ENCODE measurements at places on chromosomes 5 and 9.

DNA sequence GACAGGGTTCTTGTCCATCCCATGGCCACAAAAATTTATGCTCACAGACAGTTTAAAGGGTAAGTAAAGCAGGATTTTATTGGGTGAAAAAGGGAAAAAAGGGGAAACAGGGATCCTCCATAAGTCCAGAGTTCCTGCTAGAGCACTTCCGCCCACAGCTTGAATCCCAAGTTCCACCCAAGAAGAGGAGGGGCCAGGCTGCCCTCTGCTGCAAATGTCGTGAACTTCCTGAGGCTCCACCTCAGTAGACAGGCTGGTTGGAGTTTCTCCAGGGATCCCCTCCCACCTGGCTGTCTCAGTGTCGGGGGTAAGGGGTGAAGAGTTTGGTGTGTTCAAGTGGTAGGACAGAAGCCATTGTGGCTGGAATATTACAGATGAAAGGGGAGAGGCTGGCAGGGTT, 275.0 kb upstream of the SGCD start:
- DNase-seq: no peak

- no peak for DNase-seq
Observed at GRCh38 chr9:38094165-38094564, 25.1 kb upstream of the SHB start.

GRCh38 chr9:24007185-24007584, 181.1 kb upstream of the ELAVL2 start:
- no peak for DNase-seq

DNA sequence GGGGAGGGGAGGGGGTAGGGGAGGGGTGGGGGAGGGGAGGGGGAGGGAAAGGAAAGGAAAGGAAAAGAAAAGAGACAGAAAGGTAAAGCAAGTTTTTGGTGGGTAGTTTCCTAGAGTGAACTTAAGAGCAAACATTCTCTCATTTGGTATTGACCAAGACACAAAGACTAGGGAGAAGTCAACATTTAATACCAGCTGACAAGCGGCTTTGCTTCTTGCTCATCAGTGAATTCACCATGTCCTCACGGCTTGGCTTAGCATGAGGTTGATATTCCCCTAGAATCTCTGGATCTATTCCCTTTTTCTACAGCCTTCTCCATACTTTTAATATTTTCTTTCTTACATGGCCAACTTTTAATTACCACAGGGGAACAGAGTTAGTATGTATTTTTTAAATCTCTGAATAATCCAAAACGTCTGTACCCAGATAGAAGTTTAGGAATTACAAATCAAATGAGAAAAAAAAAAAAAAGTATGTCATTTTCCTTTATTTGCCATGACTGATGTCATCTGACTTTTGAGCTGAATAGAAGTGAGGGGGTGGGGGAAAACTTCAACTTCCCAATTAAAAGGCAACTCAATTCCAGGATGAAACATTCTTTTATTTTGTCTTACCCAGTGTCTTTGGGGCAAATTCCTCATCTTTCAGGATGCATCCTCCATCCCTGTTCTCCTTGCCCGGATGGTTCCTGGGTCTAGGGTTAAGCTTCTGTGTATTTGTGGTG, 40.1 kb upstream of the GLIS3 start:
- DNase-seq: no peak

GRCh38 chr5:95923918-95924544, 37.6 kb downstream of the ELL2 start:
- no peak for DNase-seq

- no peak for DNase-seq
Observed at GRCh38 chr9:20310024-20310423, 312.3 kb downstream of the MLLT3 start.

GRCh38 chr9:78130004-78130403, 98.4 kb upstream of the GNAQ start:
- no peak for DNase-seq

GRCh38 chr9:137295849-137296669, 6.0 kb downstream of the NRARP start:
- DNase-seq: no peak

DNA sequence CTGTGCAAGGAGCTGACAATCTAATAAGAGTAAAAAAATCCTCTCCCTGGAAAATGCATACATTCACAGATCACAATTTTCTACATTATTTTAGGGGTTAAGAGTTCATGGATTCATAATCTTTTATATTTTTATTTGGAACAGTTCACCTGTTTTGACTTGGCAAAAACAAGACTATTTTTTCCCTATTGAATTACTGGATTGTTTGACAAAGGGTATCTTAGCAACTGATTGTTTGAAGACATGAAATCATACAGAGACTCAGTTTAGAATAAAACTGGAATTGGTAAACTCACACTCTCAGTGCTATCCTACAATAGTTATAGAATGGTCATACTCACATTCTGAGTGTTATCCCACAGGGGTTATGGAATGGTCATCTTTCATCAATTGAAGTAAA, 358.2 kb upstream of the PTGER4 start:
- DNase-seq: no peak

DNA sequence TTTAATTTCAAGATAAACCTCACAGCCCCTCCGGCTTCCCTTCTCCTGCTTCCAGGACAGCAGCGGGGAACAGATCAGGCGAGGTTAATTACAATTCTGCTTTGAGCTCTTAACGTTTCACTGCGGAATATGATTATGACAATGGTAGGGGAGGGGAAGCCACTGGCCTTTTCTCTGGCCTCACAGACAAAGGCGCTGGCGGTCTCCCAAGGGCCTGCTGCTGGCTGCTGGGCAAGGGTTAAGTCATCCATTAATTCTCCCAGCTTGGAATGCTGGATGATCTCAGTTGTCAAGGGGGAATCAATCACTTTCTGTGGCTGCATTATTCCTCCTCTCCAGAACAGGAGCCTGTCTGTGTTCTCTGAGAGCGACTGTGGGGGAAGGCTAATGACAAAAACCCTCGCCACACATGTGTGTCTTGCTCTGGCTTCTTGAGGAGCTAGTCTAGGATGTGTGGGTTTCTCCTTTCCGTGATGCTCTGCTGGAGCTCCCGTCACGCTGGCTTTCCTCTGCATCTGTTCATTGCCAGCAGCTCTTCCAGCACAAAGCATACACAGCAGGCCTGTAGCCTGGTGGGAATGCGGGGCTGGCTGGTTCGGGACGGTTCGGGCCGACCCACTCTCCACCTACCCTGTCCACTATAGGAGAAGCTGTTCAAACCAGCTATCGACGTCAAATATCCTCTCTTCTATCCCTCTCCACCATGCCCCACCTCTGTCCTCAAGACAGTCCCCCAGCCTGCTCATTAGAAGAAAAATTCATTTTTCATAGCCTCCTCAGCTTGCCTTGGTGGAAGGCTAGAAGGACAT, 82.8 kb downstream of the DCP2 start:
- DNase-seq: no peak

- DNase-seq: no peak
Observed at GRCh38 chr9:4170231-4170630, 129.6 kb downstream of the GLIS3 start.

GRCh38 chr5:138068742-138069600, 14.9 kb upstream of the WNT8A start:
- peak; percentile 57 for DNase-seq

- DNase-seq: no peak
Observed at GRCh38 chr9:35279946-35280345, 118.1 kb downstream of the UNC13B start.

DNA sequence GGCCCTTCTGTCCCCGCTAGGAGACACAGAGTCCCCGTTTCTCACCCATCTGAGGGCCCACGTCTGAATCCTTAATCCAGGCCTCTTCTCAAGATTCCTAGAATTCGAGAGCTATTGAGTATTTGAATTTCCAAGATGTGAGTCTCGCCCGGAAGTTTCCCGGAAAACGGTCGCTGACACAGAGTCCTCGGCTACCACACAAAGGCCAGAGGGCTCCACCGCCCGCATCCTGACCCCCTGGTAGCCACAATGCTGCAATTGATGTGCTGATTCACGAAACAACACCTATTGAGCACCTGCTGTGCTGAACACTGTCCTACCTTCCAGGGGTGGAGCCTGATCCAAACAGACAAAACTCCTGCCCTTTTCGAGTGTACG, 670 bp upstream of the FBP1 start:
- DNase-seq: no peak

DNA sequence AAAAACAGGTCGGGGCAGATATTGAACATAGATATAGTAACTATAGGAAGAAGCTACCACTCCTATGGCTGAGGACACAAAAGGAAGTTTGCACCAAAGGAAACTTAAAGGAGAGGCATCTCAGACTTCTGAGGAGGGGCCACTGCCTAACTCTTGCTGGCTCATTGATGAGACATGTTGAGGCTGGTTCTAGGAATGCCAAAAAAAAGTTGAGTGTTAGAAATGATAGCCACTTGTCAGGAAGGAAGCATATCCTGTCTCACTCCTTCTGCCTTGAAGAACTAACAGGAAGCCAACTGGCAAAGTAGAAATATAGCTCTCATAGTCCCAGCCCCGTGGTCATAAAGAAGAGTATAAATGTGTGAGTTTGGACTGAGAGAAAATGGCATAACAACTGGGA, 23.3 kb upstream of the STOM start:
- DNase-seq: no peak

- no peak for DNase-seq
Observed at GRCh38 chr5:59744531-59744992, 149.0 kb downstream of the PDE4D start.

GRCh38 chr9:110021891-110022290, 186.1 kb downstream of the C9orf152 start:
- DNase-seq: no peak

- DNase-seq: peak; percentile 37
Observed at GRCh38 chr5:40649463-40650030, 30.2 kb upstream of the PTGER4 start.

DNA sequence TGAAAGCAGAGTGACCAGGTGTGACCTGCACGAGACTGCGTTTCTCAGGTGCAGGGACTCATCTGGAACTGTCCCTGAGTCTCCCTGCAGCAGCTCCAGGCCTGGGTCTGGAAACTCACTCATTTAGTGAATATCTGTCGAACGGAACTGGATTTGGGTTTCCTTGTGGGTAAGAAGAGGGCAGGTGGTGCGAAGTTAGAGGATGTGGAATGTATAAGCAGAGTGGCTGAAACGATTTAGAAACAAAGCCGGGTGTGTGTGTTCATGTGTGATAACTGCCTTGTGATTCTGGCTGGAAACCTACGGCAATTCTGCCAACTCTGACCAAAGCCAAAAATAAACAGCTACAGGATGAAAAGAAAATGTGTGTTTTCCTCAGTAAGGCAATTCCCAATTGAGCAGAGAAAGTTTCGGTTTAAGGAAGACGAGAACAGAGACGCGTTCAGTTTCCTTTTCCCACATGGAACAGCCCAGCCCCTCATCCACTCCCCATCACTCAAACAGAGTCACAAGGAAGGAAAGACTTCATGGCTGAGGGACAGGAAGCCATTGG, 130.3 kb downstream of the NSG2 start:
- DNase-seq: no peak

DNA sequence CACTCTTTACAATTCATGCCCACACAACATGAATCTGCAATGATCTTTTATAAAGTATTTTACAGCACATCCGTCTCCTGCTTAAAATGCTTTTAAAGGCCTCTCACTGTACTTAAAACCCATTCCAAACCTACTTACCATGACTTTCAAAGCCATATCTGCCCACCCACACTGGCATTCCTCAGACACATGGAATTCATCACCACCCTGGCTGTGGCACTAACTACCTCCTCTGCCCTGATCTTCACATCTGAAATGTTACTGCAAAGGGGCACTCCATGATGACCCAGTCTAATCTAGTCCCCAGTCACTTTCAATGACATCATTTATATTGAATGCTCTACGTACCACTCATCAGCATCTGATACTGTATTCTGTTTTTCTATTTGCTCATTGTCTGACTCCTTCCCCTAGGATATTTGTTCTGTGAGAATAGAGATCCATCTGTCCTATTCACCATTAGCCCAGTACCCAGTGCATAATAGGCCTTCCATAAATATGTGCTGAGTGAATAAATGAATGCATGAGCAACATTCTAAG, 193.2 kb upstream of the KIF2A start:
- DNase-seq: no peak

- DNase-seq: no peak
Observed at GRCh38 chr9:84858364-84858763, 188.8 kb downstream of the NTRK2 start.

DNA sequence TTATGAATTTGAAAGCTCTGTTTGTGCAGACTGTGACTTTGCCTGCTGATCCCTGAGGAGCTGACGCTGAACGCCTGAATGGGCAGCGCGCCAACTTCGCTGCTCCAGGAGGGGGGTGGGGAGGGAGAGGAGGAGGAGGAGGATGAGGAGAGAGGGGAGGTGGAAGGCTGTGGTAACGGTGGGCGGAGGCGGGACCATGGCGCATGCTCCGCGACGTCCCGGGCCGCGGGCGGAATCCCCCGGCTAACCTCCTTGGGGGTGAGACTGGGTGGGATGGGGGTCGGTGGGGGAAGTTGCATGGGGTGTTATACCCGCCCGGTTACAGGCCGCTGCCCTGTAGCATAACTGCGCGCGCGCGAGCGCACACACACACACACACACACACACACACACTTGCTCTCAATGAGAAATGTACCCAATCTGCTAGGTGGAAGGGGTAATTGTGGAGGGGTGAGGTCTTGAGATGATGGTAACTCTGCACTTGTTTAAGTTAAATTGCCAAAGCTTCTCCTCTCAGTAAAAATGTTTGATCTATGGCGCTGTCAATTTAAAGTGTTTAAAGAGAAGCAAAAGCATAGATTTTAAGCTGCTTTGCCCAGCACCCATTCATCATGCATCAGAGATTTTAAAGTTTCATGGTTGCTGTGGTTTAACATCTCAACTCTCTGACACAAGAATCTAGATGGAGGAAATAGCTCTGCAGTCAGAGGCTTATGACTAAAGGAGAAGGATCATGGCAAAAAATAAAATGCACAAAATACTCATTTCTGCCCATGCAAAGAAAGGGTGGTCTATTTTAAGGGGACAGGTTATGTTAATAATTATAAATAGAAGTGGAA, 76.6 kb upstream of the TBCA start:
- peak; percentile 19 for DNase-seq

DNA sequence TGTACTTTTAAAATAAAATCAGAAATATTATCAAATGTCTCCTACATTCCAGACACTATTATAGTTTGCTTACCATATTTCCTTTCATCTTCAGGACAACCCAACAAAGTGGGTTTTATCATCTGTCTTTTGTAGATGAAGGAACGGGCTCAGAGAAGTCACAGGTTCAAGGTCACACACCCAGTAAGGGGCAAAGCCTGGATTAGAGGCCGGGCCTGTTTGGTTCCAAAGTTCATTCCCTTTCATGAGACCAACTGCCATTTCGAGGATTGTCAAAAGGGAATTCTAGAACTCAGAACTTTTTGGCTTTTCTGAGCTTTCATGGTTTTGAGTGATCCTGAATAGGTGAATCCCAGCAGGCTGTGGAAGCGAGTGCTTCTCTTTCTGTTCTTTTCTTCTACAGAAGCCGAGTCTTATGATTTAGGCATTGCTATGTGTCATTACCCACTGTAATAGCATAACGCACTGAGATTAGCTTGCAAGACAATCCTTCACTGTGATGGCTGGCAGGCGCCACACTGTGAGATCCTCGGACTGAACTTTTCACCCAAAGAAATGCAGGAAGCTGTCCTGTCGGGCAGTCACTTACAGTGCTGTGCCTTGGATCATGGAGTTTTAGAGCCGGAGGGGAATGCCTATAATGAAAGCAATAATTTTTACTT, 43.8 kb upstream of the ANKH start:
- DNase-seq: no peak
